ENCODE measurements at places on chromosomes 3 and 15. TPM values are rescaled to one million over a fixed set of nuclear protein-coding genes. Genes with fewer than 3 reads are reported as not detected.

Gene MED12L
- total RNA-seq: 1.7 TPM

DNA sequence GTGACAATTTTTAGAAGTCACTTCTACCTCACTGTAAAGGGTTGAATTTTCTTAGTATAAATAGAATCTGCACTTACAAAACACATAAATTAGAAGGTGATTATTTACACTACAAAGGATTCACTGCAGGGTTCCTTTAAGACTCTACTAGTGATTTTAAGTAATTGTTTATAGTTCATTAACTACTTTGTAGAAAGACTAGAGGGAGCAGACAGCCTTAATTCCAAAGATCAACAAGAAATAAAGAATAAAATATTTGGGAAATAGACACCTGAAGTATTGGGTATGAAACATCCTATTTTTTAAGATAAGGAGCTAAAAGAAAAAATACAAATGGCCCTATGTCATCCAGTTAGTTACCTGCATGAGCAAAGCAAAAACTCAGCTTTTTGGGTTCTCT lies 360.5 kb upstream of the ALCAM start:
- H3K36me3 ChIP-seq: no peaks in the 10 kb centered on the region
- H3K27me3 ChIP-seq: no peaks in the 10 kb centered on the region
- H3K27ac ChIP-seq: no peak overlapping the region
- DNase-seq: no peak

GRCh38 chr15:44570361-44570760 lies 33.4 kb downstream of the EIF3J start:
- H3K27me3 ChIP-seq: no peaks in the 10 kb centered on the region
- H3K27ac ChIP-seq: no peak overlapping the region
- H3K36me3 ChIP-seq: peaks cover 5% of the 10 kb centered on the region
- no peak for DNase-seq

DNA sequence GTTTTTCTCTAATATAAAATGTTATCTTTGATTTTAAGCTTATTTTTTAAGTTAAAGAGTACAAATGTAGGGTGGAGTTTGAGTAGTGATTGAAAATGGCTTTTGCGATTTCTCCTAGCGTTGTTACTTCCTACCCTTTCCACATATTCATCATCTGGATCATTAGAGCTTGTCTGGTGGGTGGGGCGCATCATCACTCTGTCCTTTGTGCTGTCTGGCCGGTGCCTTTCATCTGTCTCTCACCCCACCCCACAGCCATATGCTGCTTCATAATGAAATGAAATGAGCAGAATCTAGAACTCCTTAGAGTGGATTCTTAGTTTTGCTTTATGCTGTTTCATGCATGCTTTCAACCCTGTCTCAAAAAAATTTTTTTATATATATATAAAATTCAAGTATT lies 44.3 kb downstream of the ATP1B3 start:
- H3K27me3 ChIP-seq: no peaks in the 10 kb centered on the region
- H3K4me3 ChIP-seq: no peak overlapping the region

- H3K27ac ChIP-seq: no peak overlapping the region
- no peaks in the 10 kb centered on the region for H3K27me3 ChIP-seq
- H3K4me1 ChIP-seq: no peaks in the 10 kb centered on the region
- peaks cover 3% of the 10 kb centered on the region for H3K36me3 ChIP-seq
- no peak overlapping the region for H3K4me3 ChIP-seq
These were observed 59.1 kb downstream of the SUMF1 start for GRCh38 chr3:4407941-4408340.

Measured in vagina (tissue), 2 donors.